Activated CD4-positive, alpha-beta T cell treated with anti-CD3 and anti-CD28 coated beads for 4 hours (primary cell): ENCODE measurements at places on chromosomes 2 and 18.

DNA sequence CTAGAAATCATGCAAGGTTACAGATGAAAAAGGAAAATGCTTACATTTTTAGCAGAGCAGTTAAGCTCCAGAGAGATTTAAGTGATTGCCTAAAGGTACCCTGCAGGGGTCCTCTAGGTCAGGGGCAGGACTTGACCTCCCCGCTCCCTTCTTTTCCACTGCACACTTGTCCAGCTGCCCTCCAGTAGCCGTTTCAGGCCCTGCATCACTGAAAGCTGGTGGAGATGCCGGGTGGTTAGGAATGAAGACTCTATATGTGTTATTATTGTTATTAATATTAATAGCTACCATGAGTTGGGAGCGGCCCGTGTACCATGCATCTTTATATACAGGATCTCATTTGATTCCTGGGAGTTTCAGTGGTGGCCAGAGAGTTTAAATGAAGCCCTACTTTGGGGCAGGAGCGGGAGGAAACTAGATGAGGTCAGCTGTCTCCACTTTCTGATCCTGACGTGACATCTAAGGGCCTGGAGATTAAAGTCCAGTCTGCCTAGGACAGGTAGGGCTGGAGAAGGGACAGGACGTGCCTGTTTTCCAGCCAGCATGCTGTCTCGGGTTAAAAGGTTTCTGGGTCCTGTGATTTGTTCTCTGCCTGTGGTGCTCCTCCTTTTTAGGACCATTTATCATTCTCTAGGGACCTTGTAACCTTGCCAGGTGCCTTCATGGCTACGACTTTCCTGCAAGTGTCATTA lies 2.1 kb downstream of the TMEM37 start:
- no peak for DNase-seq

DNA sequence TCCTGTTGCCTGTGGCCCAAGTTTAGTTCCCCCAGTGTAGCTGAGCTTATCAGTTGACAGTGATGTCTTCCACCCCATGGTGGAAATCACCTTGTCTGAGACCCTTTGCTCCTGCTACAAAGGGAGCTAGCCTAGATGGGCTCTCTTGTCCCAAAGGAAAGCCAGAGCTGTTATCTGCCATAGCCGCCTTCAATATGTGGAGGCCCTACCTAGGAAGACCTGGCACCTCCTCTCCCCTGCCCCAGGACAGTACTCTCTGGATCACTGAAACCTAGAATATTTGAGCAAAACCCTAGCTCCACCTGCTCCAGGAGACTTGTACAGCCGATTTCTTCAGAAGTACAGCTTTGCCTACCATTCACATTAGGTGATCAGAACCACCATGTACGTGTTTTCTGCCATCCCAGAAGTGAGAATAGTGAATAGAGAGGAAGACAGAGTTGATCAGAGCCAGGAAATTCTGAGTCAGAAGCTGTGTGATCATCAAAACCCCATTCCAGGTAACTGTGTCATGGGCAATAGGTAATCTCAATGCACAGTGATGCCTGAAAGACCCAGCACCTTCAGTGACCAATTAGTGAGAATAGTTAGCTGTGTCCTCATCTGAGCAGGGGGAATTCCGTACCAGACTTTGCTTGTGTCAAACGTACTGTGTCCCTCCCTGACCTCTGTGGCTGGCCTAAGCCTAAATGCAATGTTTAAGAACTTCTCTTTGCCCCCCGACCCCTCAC lies 138.4 kb upstream of the ALPP start:
- DNase-seq, result no peak

DNA sequence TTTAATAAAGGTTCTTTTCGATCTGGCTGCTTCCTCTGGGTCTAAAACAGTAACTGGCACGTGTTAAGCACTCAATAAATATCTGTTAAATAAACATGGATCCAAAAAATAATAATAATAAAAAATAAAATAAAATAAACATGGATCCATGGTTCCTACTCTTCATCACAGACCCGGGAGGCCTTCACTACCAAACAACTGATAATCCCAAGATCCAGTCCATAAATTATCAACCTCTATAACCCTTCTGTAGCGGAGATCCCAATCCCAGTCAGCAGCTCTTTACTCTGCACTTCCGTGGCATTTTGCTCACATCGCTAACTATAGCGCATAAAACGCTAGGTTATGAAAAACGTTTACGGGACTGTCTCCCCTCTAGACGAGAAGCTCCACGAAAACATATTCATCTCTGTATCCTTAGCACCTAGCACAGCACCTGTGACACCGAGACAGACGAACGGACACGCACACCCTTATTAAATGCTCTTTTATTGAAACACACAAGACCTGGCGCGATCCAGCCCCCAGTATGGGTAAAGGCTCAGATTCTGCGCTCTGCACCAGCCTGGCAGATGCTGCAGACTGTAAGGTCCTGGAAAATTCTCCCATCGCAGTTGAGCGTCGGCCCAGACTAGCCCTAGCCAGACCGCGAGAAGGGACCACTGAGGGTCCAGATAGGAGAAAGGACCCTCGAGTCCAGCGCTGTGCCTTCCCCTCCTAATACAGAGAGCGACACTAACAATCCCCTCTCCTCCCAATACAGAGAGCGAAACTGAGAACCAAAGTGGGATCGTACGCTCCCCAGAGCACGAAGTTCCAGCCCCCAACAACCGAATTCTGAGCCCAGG lies 770 bp downstream of the NBAS start:
- no peak for DNase-seq

DNA sequence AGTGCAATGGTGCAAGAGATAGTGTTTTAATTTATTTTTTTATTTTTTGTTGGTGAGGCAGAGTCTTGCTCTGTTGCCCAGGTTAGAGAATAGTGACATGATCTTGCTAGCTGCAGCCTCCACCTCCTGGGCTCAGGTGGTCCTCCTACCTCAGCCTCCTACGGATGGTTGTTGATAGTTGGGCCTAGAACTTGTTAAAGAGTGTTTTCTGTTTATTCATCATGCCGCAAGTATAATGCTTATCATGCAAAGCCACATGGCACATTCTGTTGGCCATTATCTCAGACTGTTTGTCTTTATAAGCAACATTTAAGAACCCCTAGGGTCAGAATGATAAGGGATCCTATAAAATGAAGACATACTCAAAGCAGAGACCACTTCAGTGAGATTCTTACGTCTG lies 1.7 kb downstream of the UGGT1 start:
- no peak for DNase-seq

DNA sequence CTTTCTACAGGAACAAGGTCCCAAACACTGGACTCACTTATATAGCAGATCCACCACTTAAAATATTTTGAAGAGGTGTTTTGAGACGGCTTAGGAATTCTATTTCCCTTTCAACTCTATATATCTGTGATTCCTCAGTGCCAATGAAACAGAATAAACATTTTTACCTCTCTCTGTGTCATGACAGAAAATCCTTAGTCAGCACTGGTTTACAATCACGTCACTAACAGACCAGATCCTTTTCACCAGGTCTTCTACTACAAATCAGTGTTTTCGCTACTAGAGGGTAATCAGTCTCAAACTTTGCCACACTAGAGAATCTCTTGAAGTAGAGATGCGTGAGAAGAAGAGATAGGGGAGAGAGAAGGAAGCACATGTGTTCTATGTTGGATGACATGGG lies 325.6 kb downstream of the SS18 start:
- DNase-seq, result no peak

GRCh38 chr18:79404567-79404910 lies 8.8 kb downstream of the NFATC1 start:
- no peak for DNase-seq

DNA sequence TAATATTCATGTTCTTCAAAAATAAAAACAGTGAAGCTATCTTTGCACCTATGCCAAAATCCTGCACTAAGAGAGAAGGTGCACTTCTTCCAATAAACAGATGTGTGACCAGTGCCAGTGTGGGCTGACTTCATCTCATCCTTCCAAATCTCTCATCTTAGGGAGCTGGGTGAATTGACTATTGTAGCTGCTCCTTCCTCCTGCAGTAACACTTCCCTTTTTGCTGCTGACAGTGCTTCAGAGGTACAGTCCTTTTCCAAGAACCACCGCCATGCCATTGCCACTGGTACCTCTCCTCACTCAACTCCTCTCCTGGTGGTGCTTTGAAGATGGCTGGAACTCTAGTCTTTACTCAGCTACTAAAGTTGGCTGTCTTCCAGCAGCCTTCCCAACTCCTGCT lies 42.1 kb upstream of the ARHGAP25 start:
- DNase-seq, result no peak

DNA sequence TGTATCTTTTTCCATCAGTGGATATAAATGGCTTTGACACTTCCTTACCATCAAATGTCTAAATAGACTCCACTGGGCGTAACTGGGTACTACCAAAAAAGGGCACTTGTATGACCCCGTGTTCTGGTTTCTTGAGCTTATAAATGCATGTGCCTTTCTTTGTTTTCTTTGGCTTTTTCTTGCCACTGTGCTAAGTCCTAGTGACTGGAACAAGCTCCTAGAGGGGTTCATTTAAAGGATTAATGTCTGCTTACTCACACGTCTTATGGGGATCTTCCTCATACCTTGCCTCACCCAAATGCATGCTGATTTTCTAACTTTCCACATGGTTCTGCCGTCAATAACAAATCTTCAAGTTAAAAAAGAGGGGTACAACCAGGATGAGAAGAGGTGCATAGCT lies 19.8 kb upstream of the ZNF532 start:
- DNase-seq, result no peak
